Activated B cell treated with CpG ODN at 0.5 μM for 24 hours (primary cell): ENCODE measurements at places on chromosomes 2 and 18. TPM values are rescaled to one million over a fixed set of nuclear protein-coding genes. Genes with fewer than 3 reads are reported as not detected.

FEV gene
- not detected in 2 replicates for total RNA-seq

SLC25A52 gene
- not detected in 2 replicates for total RNA-seq

PLA2R1 gene
- not detected in 2 replicates for total RNA-seq

GAREM1 gene
- total RNA-seq, result not detected in 2 replicates

KCNK3 gene
- not detected in 2 replicates for total RNA-seq

KCNF1 gene
- not detected in 2 replicates for total RNA-seq

NYAP2 gene
- total RNA-seq, result 0.07 TPM in 1 of 2 replicates, not detected in the other

DNA sequence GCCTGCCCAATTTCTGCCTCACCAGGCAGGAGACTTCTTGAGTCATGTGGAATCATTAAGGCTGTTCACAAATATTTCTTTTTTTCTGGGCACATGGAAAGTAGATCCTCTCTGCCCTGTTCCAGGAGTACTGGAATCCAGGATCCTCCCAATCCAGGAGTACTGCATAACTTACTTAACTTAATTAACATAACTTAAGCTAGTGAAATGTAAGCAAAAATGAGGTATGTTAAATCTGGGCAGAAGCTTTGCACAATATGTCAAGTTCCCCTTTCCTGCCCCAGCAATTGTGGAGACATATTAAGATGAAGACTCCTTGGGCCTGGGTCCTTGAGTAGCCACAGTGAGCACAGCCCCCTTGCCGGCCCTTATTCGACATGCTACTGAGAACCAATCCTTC lies 3.2 kb downstream of the CD207 start:
- no peak for DNase-seq

- no peaks in the 10 kb centered on the region for H3K4me1 ChIP-seq
- no peak for DNase-seq
- no peak overlapping the region for H3K4me3 ChIP-seq
- H3K27ac ChIP-seq, result no peak overlapping the region
- H3K27me3 ChIP-seq, result no peaks in the 10 kb centered on the region
- peaks cover 73% of the 10 kb centered on the region for H3K36me3 ChIP-seq
Observed at GRCh38 chr2:229810786-229811185, 96.4 kb upstream of the DNER start.

DNA sequence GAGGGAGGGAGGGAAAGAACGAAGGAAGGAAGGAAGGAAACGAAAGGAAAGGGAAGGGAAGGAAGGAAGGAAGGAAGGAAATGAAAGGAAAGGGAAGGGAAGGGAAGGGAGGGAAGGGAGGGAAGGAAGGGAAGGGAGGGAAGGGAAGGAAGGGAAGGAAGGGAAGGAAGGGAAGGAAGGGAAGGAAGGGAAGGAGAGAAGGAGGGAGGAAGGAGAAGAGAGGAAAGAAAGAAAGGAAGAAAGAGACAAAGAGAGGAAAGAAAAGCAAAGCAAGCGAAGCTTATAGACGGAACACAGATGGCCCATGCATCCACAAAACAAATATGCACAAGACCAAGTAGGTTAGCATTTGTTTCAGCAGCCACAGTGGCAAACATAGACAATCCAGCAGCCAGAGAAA lies 20.4 kb upstream of the GALNT3 start:
- H3K27ac ChIP-seq, result peak overlapping the region; percentile 36
- H3K36me3 ChIP-seq, result no peaks in the 10 kb centered on the region
- peaks cover 56% of the 10 kb centered on the region for H3K4me1 ChIP-seq
- no peak for DNase-seq

DNA sequence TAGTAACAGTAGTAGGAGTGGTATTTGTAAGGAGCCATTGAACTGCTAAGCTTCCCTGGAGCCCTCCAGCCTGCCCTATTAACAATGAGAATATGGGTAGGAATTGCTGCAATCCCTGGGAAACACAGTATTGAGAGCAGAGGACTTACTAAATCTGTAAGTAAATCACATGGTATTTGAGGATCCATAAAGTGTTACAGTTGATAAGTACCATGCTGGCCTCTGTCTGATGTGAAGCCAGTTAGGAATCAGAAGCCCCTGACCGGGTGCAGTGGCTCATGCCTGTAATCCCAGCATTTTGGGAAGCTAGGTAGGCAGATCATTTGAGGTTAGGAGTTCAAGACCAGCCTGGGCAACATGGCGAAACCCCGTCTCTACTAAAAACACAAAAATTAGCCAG lies 224.6 kb downstream of the C1D start:
- no peaks in the 10 kb centered on the region for H3K4me1 ChIP-seq
- no peak overlapping the region for H3K27ac ChIP-seq
- no peaks in the 10 kb centered on the region for H3K36me3 ChIP-seq
- H3K27me3 ChIP-seq, result peaks cover 5% of the 10 kb centered on the region
- DNase-seq, result no peak

- H3K27me3 ChIP-seq, result no peaks in the 10 kb centered on the region
- no peak for DNase-seq
- peaks cover 57% of the 10 kb centered on the region for H3K36me3 ChIP-seq
- H3K4me1 ChIP-seq, result no peaks in the 10 kb centered on the region
Observed at GRCh38 chr2:175955136-175955535, 46.9 kb downstream of the LNPK start.

GRCh38 chr2:54054271-54054670 lies 61.1 kb upstream of the ACYP2 start:
- peak overlapping the region; percentile 37 for H3K4me3 ChIP-seq
- DNase-seq, result no peak
- H3K36me3 ChIP-seq, result peaks cover 24% of the 10 kb centered on the region
- H3K27me3 ChIP-seq, result no peaks in the 10 kb centered on the region
- peaks cover 32% of the 10 kb centered on the region for H3K4me1 ChIP-seq
- peak overlapping the region; percentile 82 for H3K27ac ChIP-seq

GRCh38 chr2:172311921-172312345 lies 115.5 kb upstream of the ITGA6 start:
- no peak overlapping the region for H3K27ac ChIP-seq
- DNase-seq, result no peak
- no peaks in the 10 kb centered on the region for H3K4me1 ChIP-seq
- H3K27me3 ChIP-seq, result no peaks in the 10 kb centered on the region

DNA sequence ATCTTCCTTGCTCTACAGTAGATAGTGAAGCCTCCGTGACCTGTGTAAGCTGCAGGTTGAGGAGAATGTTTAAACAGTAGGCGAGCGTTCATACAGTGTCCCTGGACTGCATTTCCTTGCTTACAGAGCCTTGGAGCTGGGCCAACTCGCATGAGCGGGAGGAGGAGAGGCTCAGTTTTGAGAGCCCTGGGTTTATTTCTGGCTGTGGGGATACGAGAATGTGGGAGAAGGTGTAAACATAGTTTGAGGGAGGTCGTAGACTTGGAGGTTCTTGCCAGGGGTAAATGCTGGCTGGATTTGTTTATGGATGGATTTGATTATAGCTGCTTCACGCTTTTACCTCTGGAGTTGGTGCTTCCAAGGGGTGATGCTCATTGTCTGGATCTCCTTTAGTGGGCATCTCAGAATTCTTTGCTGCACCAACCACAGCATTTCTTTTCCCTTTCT lies 20.8 kb downstream of the CRIM1 start:
- H3K27ac ChIP-seq, result no peak overlapping the region
- H3K4me1 ChIP-seq, result no peaks in the 10 kb centered on the region
- DNase-seq, result no peak
- H3K27me3 ChIP-seq, result peaks cover 2% of the 10 kb centered on the region

- H3K4me1 ChIP-seq, result no peaks in the 10 kb centered on the region
- no peaks in the 10 kb centered on the region for H3K36me3 ChIP-seq
- H3K4me3 ChIP-seq, result no peak overlapping the region
- no peaks in the 10 kb centered on the region for H3K27me3 ChIP-seq
- no peak for DNase-seq
- H3K27ac ChIP-seq, result no peak overlapping the region
Observed at GRCh38 chr2:35104309-35104708, 1251.3 kb upstream of the CRIM1 start.

GRCh38 chr2:138652378-138652777 lies 127.8 kb downstream of the NXPH2 start:
- no peak for DNase-seq
- H3K27ac ChIP-seq, result no peak overlapping the region
- H3K27me3 ChIP-seq, result peaks cover 7% of the 10 kb centered on the region
- H3K4me1 ChIP-seq, result no peaks in the 10 kb centered on the region

- peaks cover 30% of the 10 kb centered on the region for H3K27me3 ChIP-seq
- no peaks in the 10 kb centered on the region for H3K4me1 ChIP-seq
- no peaks in the 10 kb centered on the region for H3K36me3 ChIP-seq
- H3K27ac ChIP-seq, result no peak overlapping the region
- no peak overlapping the region for H3K4me3 ChIP-seq
- DNase-seq, result no peak
Observed at GRCh38 chr18:48049757-48050156, 119.3 kb upstream of the SMAD2 start.

- H3K27me3 ChIP-seq, result no peaks in the 10 kb centered on the region
- DNase-seq, result no peak
- peaks cover 44% of the 10 kb centered on the region for H3K36me3 ChIP-seq
- peak overlapping the region; percentile 76 for H3K4me3 ChIP-seq
- peaks cover 90% of the 10 kb centered on the region for H3K4me1 ChIP-seq
- H3K27ac ChIP-seq, result peak overlapping the region; percentile 93
Observed at GRCh38 chr18:63141778-63142176, 177.8 kb downstream of the BCL2 start.

- no peaks in the 10 kb centered on the region for H3K27me3 ChIP-seq
- no peaks in the 10 kb centered on the region for H3K36me3 ChIP-seq
- DNase-seq, result no peak
- H3K4me3 ChIP-seq, result no peak overlapping the region
- no peaks in the 10 kb centered on the region for H3K4me1 ChIP-seq
Observed at GRCh38 chr2:155203178-155203577, 504.7 kb downstream of the KCNJ3 start.

- no peak overlapping the region for H3K27ac ChIP-seq
- H3K36me3 ChIP-seq, result no peaks in the 10 kb centered on the region
- no peak for DNase-seq
- no peaks in the 10 kb centered on the region for H3K4me1 ChIP-seq
- peaks cover 2% of the 10 kb centered on the region for H3K27me3 ChIP-seq
Observed at GRCh38 chr2:160635488-160635887, 141.9 kb upstream of the RBMS1 start.

- no peaks in the 10 kb centered on the region for H3K36me3 ChIP-seq
- peaks cover 3% of the 10 kb centered on the region for H3K27me3 ChIP-seq
- H3K4me1 ChIP-seq, result peaks cover 3% of the 10 kb centered on the region
- H3K27ac ChIP-seq, result no peak overlapping the region
Observed at GRCh38 chr2:56014046-56014730, 90.6 kb upstream of the EFEMP1 start.

DNA sequence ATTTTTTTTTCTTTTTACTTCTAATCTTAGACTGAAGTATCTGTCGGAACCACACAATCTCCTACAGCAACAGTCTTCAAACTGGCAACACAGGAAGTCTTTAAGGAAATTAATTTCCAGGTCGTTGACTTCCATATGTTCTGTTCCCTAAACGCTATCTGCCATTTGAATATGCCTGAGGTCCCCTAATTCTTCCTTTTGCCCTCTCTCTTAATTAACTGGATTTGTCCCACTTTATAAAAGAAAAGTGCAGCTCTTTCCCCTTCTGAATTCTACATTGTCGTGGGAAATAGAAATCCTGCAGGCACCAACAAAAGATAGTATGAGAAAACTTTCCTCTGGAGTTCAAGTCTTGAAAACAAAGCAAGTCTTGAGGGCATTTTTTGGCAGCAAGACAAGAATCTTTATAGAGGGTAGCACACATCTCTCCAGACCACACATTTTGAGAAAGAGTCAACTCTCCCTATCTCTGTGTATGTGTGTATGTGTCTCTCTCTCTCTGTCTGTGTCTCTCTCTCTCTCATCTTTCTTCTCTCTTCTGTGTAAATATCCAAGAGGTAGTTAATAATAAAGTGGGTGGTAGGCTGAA lies 879.8 kb downstream of the SOCS6 start:
- no peak overlapping the region for H3K27ac ChIP-seq
- no peaks in the 10 kb centered on the region for H3K27me3 ChIP-seq
- no peak overlapping the region for H3K4me3 ChIP-seq
- DNase-seq, result no peak
- no peaks in the 10 kb centered on the region for H3K36me3 ChIP-seq
- H3K4me1 ChIP-seq, result no peaks in the 10 kb centered on the region

DNA sequence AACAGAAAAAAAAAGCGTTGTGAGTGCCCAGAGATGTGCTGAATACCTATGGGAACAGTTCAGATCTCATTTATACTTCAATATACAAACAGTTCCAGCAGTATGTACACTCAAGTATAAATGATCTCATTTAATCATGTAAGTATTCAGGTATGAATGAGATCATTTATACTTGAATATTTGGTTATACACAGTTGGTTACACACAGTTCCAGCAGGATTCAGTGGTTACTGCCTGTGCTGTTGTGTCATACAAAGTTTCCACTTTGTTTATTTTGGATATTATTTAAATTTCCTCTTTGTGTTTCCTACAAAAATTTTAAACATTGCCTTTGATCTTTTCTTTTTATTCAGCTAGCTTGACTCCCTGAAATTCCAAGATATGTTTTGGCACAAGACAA lies 293.5 kb upstream of the SLC39A10 start:
- no peak overlapping the region for H3K4me3 ChIP-seq
- H3K36me3 ChIP-seq, result no peaks in the 10 kb centered on the region
- H3K27ac ChIP-seq, result no peak overlapping the region
- H3K4me1 ChIP-seq, result no peaks in the 10 kb centered on the region

DNA sequence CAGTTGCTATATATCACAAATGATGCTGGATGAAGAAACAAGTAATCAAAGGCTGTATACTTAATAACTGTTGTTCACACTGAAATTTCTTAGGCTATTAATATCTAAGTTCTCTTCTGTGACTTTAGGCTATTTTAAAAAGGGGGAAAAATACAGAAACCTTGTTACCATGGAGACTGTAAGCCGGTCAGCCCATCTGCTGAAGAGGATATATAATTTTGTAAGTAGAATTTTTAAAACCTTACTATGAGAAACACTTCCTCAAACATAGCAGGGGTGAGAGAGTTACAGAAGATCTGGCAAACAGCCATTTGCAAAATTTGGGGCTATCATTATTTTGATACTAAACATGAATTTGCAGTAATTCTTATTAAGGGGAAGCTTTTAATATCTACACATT lies 27.8 kb downstream of the CACNB4 start:
- no peaks in the 10 kb centered on the region for H3K27me3 ChIP-seq
- H3K4me3 ChIP-seq, result no peak overlapping the region
- no peaks in the 10 kb centered on the region for H3K36me3 ChIP-seq
- H3K4me1 ChIP-seq, result peaks cover 16% of the 10 kb centered on the region
- H3K27ac ChIP-seq, result no peak overlapping the region

GRCh38 chr2:207091928-207092327 lies 73.8 kb downstream of the KLF7 start:
- H3K36me3 ChIP-seq, result peaks cover 30% of the 10 kb centered on the region
- H3K4me1 ChIP-seq, result peaks cover 42% of the 10 kb centered on the region
- no peaks in the 10 kb centered on the region for H3K27me3 ChIP-seq
- H3K4me3 ChIP-seq, result no peak overlapping the region
- no peak overlapping the region for H3K27ac ChIP-seq

DNA sequence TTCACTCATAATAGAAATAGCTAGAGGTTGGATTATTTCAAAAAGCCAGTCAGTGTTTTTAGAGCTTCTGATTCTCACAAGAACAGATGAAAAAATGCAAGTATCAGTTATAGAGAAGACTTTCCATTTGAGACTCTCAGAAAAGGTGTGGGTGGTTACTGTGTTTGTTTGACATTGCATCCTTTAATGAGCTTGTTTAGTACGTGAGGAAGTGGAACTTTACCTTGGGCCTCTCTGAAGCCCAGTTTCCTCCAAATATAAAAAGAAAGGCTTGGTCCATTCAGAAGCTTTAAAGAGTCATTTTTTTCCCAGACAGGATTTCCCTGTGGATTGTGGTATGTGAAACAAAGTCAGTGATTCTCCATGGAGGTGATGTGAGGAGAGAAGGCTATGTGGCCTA lies 89.9 kb upstream of the RANBP2 start:
- no peak overlapping the region for H3K4me3 ChIP-seq
- DNase-seq, result no peak
- H3K27ac ChIP-seq, result peak overlapping the region; percentile 35
- H3K36me3 ChIP-seq, result no peaks in the 10 kb centered on the region
- peaks cover 52% of the 10 kb centered on the region for H3K4me1 ChIP-seq
- H3K27me3 ChIP-seq, result no peaks in the 10 kb centered on the region

- no peaks in the 10 kb centered on the region for H3K27me3 ChIP-seq
- H3K4me3 ChIP-seq, result no peak overlapping the region
- H3K4me1 ChIP-seq, result no peaks in the 10 kb centered on the region
- H3K36me3 ChIP-seq, result no peaks in the 10 kb centered on the region
- no peak overlapping the region for H3K27ac ChIP-seq
Observed at GRCh38 chr2:208491641-208492040, 85.0 kb downstream of the PTH2R start.
